ENCODE measurements at places on chromosomes 5 and 9.

DNA sequence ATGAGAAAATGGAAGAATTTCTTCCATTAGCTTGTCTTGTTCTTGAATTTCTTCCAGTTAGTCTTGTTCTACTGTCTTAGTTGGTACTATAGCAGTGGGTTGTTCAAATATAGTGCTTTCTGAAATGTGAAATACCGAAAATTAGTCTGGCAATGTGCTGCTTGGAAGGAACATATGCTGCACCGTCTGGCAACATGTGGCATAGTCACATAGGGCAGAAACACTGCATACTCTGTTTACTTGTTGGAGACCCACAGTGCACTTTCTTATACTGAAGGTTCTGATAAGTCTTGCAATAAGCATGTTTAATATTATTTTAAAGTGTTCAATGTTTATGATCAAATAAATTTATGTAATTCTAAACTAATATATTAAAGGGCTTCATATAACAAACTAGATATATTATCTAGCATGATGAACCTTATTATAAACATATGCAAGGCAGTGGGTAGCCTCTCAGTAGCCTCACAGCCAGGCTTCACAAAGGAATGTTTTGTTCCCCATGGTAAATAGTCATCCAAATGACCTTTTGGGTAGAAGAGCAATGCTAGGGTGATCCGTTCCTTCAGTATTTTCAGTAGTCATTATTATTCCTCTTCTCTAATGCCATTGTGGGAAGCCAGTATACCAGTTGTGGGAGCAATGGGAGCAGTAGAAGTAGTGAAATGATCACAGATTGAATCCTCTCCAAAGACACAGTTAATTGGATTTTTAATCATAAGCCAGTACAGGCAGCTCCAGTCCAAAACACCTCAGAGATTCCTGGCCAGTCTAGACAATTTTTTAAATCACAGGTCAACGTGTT lies 1106.7 kb downstream of the DTWD2 start:
- no peak for DNase-seq

GRCh38 chr5:71993600-71993999 lies 113.7 kb upstream of the MAP1B start:
- no peak for DNase-seq

GRCh38 chr5:34538026-34538672 lies 118.0 kb upstream of the RAI14 start:
- DNase-seq, result no peak

DNA sequence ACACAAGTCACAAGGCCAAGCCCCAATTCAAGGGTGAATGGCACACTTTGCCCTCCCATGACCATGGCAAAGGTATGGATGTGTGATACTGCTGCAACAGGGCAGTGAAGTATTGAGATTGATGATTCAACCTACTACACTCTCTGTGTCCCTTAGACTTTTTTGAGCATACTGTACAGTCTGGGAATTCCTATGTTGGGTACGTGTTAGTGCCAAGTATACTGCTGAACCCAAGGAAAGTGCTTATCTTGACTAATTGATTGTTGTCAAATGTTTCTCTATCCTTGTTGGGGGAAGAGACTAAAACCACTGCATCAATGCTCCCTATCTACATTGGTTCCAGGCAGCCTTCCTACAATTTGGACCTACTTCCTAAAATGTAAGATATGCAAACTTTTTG lies 93.7 kb downstream of the NDFIP1 start:
- DNase-seq, result no peak

GRCh38 chr9:130962418-130963316 lies 23.6 kb upstream of the FIBCD1 start:
- no peak for DNase-seq

- no peak for DNase-seq
Observed at GRCh38 chr5:67842806-67843205, 372.8 kb upstream of the PIK3R1 start.

DNA sequence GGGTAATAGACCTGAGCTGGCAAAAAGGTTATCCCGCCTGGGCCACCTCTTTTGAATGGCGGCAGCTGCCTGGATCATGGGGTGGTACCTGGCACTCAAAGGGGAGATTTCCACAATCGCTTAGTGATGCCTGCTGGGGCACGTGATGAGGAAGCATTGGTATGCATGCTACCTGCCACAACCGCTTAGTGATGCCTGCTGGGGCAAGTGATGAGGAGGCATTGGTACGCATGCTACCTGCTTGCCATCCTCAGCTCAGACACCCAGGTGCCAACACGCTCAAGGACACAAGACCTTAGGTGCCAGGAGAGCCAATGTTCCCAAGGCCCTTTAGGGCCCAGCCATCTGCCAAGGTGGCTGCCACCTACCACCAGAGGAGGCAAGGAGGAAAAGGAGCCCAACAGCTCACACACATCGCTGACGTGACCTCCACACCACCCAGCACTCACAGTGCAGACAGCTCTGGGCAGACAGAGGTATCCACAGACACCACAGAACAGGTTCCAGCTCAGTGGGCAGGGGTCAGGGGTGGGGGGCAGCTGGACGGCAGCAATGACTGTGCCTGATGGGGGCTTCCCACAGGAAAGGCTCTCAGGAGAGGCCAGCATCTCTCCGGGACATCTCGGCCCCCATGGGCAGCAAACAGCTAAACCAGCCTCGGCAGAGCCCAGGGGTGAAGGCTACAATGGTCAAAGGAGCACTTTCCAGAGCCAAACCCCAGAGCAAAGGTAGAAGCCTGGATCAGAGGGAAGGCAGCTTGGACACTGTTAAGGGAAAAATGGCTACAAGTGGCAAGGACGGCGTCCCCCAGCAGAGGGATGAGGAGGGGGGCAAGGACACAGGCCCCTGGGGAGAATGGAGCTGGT lies 43.0 kb upstream of the SARDH start:
- no peak for DNase-seq

- no peak for DNase-seq
Observed at GRCh38 chr5:34001241-34001841, 6.5 kb downstream of the AMACR start.

GRCh38 chr5:45113726-45114125 lies 305.0 kb downstream of the MRPS30 start:
- no peak for DNase-seq

DNA sequence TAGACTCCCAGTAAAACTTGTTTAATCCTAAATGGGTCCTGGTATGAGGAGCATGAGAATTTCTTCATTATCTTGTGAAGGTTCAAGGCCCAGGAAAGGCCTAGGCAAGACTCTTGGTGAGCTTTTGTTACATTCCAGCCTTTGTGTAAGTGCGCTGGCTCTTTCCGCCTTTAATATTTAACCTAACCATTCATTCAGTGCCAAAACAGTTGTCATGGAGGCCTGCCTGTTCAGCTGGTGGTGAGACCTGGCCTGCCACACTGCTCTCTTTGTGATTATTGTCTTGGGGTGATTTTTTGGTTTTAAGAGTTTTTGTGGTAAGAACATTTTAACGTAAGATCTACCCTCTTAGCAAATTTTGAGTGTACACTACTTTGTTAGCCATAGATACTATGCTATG lies 127.5 kb upstream of the WWC1 start:
- DNase-seq, result no peak

DNA sequence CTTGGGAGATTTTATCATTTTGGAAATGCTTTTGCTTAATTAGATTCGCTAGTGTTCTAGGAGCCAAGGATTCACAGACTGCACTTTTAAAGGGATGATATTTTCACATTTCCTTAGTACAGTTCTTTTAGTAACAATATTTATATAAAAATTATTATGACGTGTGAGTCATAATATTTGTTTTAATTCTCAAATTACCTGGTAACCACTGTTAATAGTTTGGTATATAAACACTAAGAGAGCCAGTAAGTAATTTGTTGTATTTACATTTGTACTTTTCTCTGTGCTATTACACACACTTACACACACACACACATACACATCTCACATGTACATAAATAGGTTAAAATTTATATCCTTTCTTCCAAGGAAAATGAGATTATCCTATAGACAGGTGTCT lies 58.8 kb upstream of the RAD23B start:
- DNase-seq, result no peak

DNA sequence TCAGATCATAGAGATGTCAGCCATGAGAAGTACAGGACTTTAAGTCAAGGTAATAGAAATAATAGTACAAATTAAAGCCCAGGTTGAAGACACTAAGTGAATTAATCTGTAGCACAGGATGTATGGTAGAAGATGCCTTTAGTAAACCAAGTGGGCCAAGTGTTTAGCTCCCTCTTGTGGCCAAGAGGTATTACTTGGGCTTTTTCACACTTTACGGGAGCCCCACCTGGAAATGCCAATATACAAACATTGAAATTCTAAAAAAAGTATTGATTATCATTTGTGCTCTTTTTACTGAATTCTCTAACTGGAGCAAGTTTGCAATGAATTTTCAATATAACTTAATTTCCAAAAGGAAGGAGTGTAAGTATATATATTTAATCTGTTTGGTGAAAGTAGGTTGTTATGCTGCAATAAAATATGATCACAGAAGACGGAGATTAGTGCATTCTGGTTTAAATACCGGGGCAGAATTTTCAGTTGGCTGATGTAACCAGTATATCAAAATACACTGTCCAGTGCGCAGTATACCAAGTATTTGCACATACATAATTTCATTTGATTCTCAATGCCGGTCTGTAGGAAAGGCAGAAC lies 84.7 kb downstream of the PARP8 start:
- no peak for DNase-seq

DNA sequence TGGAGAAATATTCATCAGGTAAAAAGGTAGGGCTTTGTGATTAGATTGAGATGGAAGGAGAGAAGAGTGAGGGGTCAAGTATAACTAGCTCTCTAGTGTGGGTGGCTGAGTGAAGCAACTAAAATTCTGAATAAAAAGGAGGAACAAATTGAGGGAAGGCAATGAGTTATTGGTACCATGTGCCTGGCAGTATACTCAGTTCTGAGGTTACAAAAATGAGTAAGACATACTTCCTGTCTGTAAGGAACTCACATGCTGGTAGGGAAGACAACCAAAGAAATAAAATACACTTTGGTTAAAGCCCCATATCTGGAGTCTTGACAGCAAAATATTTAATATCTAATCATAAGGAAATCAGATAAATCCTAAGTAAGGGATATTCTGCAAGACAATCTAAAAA lies 476.8 kb upstream of the C9orf72 start:
- DNase-seq, result no peak

GRCh38 chr5:2863675-2864433 lies 112.4 kb upstream of the IRX2 start:
- no peak for DNase-seq

DNA sequence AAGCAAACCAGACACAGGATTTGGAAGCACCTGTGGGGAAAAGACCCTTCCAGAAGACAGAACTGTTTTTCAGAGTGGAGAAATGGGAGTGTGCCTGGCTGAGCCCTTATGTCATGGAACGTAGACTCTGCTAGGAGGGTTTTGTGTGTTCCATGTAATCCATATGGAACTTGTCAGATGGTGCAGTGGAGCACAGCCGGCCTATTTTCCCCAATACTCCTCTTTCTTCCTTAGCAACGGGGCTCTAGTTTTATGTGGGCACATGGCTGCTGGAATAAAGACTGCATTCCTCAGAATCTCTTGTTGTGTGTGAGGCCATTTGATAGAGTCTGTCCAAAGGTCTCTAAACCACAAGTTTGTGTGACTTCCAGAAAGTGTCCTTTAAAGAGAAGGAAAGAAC lies 284.0 kb downstream of the DRD1 start:
- no peak for DNase-seq

- no peak for DNase-seq
Observed at GRCh38 chr5:131628990-131629389, 6.0 kb downstream of the RAPGEF6 start.

GRCh38 chr9:136231478-136232297 lies 13.9 kb downstream of the QSOX2 start:
- DNase-seq, result no peak

GRCh38 chr9:112258106-112258505 lies 75.3 kb downstream of the PTBP3 start:
- DNase-seq, result no peak

DNA sequence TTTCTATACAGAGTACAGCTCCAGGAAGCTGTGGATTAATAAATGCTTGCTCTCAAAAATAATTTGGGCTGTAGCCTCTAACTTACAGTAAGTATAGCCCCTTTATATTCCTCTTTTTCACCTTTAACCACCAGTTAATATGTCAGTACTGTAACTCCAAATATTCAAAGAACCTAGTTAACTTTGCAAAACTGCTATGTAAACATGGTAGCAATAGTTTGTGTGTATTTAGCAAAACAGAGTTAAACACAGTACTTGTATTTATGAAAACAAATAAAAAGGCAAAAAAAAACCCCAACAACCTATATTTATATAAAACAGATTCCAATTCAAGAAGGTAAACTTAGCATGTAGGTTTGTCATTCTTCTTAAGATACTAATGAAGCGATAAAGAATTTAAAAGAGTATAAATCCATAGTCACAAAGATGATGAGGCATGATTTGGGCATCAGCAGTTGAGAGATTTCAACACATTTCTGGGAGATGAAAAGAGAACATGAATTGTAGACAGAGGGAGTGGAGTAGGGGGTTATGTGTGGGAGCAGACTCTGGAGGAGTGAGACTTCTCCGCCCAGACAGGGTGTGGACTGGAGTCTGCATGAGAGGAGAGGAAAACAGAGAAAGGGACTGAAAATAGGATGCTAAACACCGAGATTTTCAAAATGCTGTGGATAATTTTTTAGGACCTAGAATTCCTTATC lies 47.0 kb upstream of the F2RL1 start:
- DNase-seq, result no peak

DNA sequence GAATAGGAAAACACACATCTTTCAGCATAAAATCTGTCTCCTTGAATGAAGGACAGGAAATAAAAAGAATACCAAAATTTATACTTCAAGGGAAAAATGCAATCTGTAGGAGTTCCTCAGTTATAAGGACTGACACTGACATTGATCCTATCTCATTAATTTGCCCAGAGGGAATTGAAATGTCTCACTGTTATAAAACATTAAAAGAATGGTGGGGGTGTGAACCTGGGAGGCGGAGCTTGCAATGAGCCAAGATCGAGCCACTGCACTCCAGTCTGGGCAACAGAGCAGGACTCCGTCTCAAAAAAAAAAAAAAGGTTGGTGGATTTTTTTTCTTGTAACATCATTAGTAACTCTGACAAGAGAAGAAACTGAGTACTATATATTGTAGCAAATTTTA lies 60.8 kb downstream of the TTLL11 start:
- DNase-seq, result no peak

DNA sequence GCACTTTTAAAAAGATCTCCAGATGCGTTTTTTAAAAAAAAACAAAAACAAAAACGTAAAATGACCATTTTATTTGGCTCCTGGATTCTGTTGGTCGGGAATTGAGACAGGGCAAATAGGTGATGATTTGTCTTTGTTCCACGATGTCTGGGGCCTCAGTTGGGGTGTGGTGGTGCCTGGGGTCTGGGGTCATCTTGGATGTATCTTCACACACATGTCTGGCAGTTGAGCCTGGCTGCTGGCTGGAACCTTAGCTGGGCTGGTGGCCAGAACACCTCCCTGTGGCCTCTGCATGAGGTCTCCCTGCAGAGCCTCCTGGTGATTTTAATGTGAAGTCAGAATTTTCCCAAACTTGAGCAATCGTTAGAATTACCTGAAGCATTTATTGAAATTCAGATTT lies 42.5 kb upstream of the BASP1 start:
- DNase-seq, result no peak

All from activated T-helper 1 cell treated with Interleukin-2 at 50 U/mL for 16 hours (primary cell).